ENCODE measurements at places on chromosomes 7 and 10.

DNA sequence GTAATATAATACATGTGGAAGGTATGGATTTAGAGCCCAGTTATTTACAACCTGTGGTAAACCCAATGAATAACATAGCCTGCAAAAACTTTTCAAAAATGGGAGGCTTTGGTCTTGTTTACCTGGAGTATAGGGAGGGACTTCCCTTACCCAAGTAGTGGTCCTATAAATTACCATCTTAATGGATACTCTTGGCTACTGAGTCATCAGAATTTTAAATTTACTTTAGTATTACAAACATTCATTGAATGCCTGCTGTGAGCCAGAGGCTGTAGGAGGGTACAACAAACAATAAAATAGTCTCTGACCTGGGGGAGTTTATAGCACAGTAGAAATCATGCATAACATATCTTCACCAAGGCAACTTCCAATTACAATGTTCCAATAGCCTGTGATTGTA is 365.1 kb downstream of the BBS9 start:
- DNase-seq = no peak

- DNase-seq = no peak
Observed at GRCh38 chr7:100048680-100049079, 894 bp upstream of the ZSCAN21 start.

DNA sequence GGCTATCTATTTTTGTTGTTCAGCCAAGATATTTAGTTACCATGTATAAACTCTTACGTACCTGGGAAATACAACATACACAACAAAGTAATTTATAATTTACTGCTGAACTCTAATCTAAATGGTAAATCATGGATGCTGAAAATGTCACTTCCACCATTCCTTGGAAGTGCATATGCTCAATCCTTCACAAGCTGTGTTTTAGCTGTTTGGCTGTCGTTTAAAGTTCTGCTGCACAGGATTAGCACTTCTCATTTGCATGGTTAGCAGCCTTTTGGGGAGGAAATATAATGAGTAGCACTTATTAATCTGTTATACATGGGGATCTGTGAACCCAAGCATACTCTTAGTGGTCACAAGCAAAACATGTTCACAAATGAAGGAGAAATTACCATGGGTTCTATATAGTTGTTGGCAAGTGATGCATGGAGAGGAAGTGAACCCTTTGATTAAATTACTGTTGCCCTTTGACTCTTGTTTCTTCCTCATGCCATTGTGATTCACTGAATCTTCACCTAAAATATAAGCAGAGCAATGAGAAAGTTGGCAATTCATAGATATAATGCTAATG is 18.5 kb downstream of the PIK3CG start:
- DNase-seq = no peak

DNA sequence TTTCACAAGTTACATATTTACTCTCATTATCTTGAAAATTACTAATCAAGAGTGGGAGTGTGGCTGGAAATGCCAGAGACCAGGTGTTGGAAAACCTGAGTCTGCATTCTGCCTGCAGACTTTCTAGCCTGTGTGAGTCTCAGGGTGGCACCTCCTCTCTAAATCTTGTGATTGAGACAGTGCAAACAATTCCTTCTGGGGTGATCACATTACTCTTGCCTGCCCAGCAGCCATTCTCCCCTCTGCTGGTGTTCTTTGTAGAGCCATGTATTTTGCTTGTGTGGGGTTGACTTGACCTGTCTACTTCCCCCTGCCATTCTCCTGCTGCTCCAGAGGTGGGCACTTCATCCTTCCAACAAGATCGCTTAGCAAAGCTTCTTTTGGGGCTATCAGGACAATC is 101.1 kb downstream of the RAPGEF5 start:
- no peak for DNase-seq

DNA sequence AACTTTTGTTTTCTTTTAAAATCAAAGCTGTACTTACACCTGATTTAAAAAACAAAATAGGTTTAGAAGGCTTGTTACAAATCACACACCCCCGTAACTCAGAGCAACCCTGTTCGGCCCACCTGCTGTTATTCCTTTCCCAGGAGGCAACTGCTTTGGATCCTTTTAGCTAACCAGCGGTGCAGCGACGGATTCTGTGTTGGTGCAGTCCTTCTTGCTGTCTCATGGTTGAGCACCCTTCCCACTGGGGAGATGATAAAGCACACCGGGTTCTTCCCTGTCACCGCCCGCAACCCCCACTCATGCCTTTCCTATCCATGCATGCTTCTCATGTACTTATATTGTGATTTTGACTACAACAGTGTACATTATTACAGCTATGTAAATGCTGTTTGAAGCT is 24.8 kb upstream of the MKI67 start:
- DNase-seq = no peak

GRCh38 chr10:107614939-107615685 is 450.6 kb upstream of the SORCS1 start:
- DNase-seq = no peak

DNA sequence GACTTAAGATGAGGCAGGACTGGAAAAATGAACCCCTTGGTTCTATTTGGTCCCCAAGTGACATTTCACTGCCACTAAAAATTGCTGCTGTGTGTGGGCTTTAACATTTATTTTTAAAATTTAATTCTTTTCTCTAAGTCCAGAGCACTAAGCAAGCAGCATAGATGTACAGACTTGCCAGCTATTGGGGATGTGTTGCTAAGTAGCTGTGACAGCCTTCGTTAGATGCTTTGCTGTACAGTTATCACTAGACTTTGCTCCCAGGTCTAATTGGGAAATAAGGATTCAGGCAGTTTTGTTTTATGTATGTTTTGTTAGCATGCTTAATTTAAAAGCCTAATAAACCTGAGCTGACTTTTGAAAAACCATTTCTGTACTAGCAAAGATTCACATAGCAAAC is 51.8 kb downstream of the GBF1 start:
- DNase-seq = no peak

DNA sequence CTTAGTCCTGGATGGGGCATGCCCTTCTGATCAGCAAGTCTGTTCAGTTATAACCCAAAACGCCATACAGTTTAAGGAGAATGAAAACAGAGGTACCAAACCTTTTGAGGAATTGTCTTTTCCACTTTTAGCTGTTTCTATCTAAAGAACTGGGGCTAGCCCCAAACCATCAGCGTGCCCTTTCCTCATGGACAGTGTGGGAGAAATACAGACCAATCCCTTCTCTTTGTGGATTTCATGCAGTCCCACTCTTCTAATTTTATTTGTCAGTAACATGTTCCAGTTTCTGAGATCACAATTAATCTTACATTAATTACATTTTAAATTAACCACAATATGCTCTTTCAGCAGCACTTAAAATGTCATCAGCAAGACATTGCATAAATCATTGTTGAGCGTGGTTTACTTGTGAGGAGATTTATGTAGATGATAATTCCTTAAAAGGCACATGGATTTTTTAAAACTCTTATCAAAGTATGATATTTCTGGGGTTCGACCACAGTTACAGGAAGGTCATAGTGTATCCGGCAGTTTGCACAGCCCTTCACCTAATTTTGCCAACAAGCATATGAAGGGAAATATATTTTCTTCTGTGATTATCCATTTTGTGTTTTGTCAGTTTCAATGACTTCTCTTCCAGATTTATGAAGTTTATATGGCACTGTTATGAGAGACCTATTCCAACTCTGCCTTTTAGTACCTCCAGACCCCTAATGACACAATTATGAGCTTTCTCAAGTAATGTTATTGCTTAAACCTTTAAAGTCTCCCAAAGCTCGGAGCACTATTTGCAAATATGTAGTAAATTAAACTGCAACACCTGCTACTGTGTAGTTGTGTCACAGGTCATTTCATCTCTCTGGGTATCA is 868.4 kb upstream of the C7orf33 start:
- DNase-seq = no peak

GRCh38 chr10:17905491-17905890 is 46.2 kb upstream of the SLC39A12 start:
- DNase-seq = no peak

GRCh38 chr7:81500631-81501030 is 269.2 kb downstream of the HGF start:
- DNase-seq = no peak

- no peak for DNase-seq
Observed at GRCh38 chr10:130498042-130498441, 361.9 kb downstream of the GLRX3 start.

- no peak for DNase-seq
Observed at GRCh38 chr7:26381476-26382353, 90.1 kb downstream of the SNX10 start.

DNA sequence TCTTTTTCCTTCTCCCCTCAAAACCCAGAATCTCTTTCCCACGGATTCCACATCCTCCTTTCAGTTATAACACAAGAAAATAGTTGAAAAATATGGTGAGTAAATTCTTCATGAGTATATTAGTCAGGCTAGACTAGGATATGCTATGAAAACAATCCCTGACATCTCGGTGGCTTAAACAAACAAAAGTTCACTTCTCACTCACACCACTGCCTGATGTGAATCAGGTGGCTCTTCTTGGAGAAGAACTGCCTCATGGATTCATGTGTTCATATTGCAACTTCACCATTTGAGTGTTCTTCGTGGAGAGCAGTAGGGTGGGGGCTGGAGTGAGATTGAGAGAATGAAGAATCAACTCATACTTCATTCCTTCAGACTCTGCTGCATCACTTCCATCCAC is 204.1 kb downstream of the PHF14 start:
- DNase-seq = no peak

GRCh38 chr7:71723859-71724258 is 591.9 kb downstream of the GALNT17 start:
- no peak for DNase-seq

DNA sequence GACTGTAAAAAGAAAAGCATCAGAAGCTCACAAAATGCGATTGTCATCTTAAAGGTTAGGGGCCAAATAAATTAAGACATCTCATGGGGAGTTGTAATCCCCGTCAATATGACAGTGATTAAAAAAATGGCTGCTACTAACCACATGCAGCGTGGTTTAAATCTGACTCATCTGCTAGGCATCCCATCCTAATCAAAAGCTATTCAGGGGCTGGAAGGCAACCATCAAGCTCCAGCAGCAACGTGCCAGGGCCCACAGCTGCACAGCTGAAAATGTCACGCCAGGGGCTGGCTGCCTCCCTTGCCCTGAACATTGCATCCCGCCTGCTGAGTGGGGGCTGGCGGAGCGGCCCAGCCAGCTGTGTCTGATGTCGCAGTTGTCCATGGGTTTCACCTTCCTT is 66.3 kb upstream of the FRMD4A start:
- no peak for DNase-seq

- DNase-seq = no peak
Observed at GRCh38 chr7:158732494-158733219, 28.1 kb upstream of the NCAPG2 start.

DNA sequence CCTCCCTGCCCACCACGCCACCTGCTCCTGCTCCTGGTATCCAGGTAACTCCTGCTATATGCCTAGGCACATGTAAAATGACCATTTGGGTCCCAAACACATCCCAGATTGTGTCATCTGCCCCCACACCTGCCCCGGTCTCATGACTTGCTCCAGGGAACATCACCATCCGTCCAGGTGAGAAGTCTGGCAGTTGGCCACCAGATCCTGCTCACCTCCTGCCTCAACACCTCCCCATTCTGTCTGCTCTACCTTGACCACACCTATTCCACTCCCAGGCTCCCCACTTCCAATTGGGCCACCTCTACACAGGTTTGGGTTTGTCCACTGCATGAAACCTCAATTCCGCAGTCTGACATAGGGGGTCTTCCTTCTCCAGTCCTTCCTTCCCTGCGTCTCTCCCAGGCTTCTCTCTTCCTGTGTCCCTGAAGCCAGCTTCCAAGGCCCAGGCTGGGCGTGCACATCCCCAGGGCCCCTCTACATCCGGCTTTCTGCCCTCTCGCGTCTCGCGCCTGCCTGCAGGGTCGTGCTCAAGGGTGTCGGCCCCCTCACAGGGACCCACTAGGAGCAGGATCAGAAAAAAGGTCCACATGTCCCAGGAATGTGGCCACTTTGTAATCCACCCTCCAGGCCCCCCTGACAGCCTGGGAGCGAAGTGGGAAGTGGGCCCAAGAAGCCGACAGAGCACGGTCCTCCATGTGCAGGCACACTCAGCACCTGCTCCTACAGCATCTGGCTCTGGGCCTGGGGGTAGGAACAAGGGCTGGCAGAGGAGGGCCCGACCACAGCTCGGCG is 49.3 kb upstream of the DAGLB start:
- no peak for DNase-seq

- no peak for DNase-seq
Observed at GRCh38 chr7:137999496-138000080, 2.3 kb downstream of the CREB3L2 start.

- no peak for DNase-seq
Observed at GRCh38 chr10:124003871-124004662, 89.3 kb downstream of the CHST15 start.

GRCh38 chr10:114057855-114058254 is 14.2 kb downstream of the ADRB1 start:
- no peak for DNase-seq

GRCh38 chr10:74518061-74518460 is 308.3 kb upstream of the KAT6B start:
- no peak for DNase-seq

DNA sequence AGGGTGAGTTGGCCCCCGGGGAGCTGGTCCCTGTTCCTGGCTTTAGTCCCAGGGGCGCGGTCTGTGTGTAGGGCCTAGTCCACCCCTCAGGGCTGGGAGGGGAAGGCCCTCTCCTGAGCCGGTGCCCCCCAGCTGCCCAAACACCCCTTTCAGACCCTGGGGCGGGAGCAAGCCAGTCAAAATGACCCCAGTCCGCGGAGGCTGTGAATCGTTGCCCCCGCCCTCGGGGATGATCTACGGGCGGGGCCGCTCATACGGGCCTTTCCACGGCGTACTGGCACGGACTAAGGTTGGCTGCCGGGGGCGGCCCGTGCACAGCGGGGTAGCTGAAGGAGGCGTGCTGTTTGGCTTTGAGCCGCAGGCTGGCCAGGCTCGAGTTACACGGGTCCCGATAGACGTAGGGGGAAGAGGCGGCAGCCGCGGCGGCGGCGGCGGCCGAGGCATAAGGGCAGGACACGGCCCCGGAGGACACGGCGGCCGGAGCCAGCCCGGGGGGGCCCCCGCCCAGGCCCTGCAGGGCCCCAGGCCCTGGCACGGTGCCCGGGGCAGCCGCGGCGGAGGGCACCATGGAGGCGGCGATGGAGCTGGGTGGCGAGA is 4.3 kb downstream of the ELOVL3 start:
- no peak for DNase-seq

DNA sequence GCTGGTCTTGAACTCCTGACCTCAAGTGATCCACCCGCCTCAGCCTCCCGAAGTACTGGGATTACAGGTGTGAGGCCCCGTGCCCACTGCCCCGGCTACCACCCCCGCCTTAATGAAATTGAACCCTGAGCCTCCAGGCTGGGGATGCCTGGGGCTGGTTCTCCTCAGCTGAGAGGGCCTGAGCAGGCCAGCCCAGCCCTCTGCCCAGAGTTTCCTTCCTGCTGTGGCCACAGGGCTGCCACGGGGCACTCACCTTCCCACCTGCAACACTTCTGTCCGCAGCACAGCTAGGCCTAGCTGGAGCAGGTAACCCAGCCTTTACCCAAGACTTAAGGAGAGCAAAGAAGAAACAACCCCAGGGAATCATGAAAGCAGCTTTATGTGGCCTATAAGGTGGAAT is 78.1 kb upstream of the ANLN start:
- no peak for DNase-seq

GRCh38 chr7:133504825-133505224 is 251.9 kb downstream of the EXOC4 start:
- no peak for DNase-seq

Measured in stimulated activated CD8-positive, alpha-beta memory T cell treated with anti-CD3 and anti-CD28 coated beads, Interleukin-2, amount 100 ng/mL, for 1 hour (primary cell).